ENCODE measurements at places on chromosomes 16 and 17.

- DNase-seq = no peak
These were observed 585.4 kb downstream of the WWOX start for GRCh38 chr16:78684655-78685375.

GRCh38 chr17:59811209-59811608, 81.5 kb downstream of the TUBD1 start:
- DNase-seq = no peak

DNA sequence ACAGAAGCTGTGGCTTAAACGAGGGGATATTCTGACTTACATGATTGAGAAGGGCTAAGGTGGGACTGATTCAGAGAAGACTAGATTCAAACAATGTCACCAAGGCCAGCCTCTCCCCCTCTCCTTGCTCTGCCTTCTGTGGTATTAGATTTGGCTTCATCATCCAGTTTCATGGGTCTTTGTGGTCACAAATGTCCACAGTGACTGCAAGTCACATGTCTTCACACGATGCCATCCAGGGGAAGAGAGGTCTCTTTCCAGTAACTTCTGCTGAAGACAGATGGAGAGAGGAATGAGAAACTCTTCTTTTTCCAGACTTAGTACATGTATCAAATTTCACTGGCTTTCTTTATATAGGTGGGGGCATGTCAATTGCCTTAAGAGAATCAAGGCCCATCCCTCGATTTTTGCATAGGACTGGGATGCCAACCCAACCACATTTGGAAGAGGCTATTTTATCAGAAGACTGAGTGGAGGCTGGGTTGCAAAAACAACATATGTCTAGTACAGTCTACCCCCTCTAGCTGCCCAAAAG, 57.3 kb upstream of the HNF1B start:
- DNase-seq = no peak

GRCh38 chr17:33459078-33459940, 166.2 kb upstream of the ASIC2 start:
- no peak for DNase-seq

DNA sequence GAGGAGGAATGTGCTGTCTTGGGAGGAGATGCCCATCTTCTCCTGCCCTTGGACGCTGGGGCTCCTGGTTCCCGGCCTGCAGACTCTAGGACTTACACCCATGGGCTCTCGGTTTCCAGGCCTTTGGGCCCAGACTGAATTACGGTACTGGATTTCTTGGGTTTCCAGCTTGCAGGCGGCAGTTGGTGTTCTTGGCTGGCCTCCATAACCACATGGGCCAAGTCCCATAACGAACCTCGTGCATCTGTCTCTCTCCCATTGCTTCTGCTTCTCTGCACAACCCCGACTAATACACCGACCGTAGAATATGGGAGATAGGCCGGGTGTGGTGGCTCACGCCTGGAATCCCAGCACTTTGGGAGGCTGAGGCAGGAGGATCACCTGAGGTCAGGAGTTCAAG, 162.6 kb downstream of the SDK2 start:
- no peak for DNase-seq

- DNase-seq = peak; percentile 9
These were observed 1.6 kb downstream of the NUFIP2 start for GRCh38 chr17:29292071-29292991.

DNA sequence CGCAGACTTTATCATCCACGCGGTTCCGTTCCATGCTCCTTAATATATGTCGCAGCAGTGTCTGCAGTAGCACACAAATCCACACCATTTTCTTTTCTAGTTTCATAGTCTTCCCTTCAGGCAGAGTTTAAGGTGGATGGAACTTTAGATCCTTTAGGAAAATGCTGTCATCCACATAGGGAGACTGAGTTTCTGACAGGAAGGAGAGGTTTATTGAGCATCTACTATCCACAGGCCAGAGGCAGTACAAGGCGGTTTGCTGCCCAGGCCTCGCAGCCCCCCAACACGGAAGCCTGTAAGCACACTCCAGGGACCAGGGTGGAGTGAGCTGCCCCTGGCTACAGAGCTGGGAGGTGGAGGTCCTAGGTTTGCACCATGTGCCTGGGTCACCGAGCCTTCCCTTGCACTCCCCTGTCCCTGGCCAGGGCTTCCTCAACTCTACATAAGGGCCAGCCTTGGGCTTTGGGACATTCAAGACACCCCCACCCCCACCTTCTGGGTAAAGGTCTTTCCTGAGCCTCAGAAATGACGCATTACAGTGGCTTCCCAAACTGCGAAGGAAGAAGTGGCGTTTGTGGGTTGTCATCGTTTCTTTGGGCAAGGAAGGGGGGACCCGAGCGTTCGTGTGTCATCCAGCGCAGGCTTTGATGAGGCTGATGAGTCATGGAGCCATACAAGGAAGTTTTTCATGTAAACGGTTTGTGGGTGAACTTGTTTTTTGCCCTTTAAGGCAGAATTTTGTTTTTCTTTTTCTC, 146.5 kb upstream of the PLCG2 start:
- no peak for DNase-seq

GRCh38 chr16:50284131-50284911, 18.0 kb downstream of the ADCY7 start:
- DNase-seq = no peak

- no peak for DNase-seq
These were observed 621 bp downstream of the SDR42E1 start for GRCh38 chr16:82010649-82011048.

DNA sequence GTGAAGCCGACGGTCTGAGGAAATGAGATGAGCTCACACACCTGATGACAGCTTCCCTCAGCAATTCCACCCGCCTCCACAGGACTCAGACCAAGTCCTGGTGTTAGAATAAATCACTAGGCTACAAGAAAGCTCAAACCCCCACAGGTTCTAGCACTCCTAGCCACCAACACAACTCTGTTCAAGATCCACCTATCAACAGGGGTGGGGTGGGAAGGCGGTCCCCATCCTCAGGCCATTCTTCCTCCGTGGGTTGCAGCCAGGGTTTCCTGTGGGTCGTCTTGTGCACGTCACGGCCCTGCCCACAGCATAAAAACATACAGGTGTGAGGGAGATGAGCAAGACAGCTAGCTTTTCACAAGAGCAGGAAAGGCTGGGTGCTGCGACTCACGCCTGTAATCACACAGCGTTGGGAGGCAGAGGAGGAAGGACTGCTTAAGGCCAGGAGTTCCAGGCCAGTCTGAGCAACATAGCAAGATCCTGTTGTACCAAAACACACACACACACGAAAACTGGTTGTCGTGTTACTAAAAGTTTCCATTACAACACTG, 81.1 kb downstream of the ANKRD11 start:
- DNase-seq = no peak

DNA sequence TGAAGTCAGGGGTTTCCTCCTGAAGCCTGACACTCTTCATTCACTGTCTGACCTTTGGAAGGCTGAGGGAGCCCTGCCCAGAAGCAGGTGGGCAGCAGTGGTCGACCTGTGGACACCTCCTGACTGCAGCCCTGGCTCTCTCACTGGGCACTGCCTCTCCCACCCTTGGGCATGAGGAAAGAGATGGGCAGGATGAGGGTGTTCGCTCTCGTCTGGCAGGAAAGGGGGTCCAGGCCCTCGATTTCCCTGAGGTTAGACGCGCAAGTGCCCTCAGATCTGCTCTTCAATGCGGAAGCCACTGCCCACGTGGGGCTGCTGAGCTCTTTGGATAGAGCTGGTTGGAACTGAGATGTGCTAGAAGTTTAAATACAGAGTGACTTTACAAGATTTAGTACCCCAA, 171.9 kb downstream of the AHSP start:
- DNase-seq = no peak

- DNase-seq = no peak
These were observed 3.9 kb upstream of the EFTUD2 start for GRCh38 chr17:44903012-44903685.

GRCh38 chr17:39008633-39009032, 41.4 kb upstream of the FBXO47 start:
- DNase-seq = no peak

- no peak for DNase-seq
These were observed 2.9 kb downstream of the GSDMB start for GRCh38 chr17:39915559-39915958.

Data from thoracic aorta (tissue), 2 donors.